Colonic mucosa (tissue), 4 donors: ENCODE measurements at places on chromosomes 16 and 17. TPM values are rescaled to one million over a fixed set of nuclear protein-coding genes. Genes with fewer than 3 reads are reported as not detected.

DNA sequence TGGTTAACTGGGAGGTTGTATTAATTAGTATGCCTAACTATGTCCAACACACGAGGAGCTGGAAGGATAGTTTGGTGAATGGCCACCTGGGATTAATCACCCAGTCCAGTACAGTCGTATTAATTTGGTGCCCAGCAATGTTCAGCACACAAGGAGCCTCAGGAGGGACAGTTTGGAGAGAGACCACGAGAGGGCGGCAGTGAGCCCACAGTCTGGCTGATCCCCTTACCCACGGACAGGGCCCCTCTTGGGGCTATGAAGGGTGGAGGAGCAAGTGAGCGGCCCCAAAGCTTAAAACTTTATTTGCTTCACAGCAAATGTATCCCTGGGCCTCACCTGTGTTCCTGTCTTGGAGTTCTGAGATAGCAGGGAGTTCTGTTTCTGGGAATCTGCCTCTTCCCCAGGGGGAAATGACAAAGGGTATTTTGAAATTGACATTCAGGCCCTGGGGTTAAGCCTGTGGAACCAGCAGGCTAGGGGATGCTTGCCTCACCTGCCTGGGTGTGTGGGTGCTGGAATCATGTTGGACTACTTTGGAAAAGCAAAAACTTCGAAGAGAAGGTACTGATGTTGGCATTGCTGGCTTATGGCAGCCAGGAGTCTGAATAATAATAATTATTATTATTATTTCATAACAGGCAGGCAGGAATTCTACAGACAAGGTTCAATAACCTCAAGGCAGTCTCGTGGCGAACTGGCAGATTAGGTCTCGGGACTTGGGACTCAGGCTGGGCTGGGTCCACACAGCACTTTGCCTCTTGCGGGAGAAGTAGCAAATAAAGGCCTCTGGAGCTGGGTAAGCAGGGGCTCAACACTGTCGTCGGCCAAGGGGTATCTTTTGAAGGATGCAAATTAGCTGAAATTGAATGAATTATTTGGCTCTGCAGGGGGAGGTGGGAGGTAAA, 227.6 kb upstream of the ASIC2 start:
- H3K27me3 ChIP-seq: no peaks in the 10 kb centered on the region
- peak; percentile 43 for DNase-seq
- no peak overlapping the region for H3K27ac ChIP-seq
- no peaks in the 10 kb centered on the region for H3K4me1 ChIP-seq

GRCh38 chr17:43669971-43670644, 8.4 kb upstream of the MEOX1 start:
- no peaks in the 10 kb centered on the region for H3K4me1 ChIP-seq
- no peak overlapping the region for H3K4me3 ChIP-seq
- no peaks in the 10 kb centered on the region for H3K27me3 ChIP-seq
- DNase-seq: peak; percentile 59

DNA sequence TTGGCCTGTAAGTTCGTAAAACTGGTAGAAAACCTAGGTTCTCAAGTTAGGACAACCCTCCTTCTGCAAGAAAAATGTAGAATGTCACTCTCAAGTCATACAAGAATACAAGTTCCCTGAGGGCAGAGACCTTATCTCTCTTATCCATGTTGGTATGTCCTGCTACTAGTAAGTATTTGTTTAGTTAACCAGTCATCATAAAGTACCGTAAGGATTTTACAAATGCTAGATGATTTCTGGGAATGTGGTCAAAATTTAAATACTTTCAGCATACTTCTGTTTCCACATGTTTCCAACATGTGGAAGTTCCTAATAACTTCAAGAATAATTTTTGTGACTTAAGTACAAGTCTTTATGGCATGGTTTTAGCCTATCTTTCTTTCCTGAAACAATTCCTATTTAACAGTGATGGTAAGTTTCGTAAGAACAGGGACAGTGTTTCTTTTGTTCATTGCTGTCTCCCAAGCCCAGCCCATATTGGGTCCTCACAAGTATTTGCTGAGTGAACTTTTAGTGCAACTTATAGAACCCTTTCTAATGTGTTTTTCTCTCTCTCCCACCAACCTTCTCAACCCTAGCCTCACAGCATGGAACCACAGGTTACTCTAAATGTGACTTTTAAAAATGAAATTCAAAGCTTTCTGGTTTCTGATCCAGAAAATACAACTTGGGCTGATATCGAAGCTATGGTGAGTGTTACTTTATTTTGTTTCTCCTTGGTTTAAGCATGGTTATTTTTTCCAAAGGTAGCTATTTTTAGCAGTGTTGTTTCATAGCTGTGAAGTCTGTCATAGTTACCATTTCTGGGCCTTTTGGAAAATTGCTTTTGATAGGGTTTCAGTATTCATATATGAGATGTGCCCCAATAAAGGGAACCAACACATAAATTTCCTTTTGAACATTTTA, 4.5 kb downstream of the NBR1 start:
- H3K36me3 ChIP-seq: peaks cover 18% of the 10 kb centered on the region
- no peak overlapping the region for H3K4me3 ChIP-seq
- no peak for DNase-seq
- H3K27ac ChIP-seq: peak overlapping the region; percentile 74
- peaks cover 12% of the 10 kb centered on the region for H3K4me1 ChIP-seq

DNA sequence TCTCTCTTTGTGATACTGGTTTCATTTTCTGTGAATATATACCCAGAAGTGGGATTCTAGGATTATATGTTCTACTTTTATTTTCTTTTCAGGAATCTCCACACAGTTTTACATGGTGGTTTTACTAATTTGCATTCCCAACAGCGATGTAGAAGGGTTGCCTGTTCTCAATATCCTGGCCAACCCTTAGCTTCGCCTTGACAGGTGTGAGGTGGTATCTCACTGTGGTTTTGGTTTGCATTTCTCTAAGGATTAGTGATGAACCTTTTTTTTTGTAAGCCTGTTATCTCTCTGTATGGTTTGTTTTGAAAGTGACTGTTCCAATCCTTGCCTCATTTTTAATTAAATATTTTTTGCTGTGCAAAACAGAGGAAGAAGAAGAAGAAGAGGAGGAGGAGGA, 937.7 kb downstream of the CDH8 start:
- no peaks in the 10 kb centered on the region for H3K36me3 ChIP-seq
- H3K27me3 ChIP-seq: no peaks in the 10 kb centered on the region
- no peak overlapping the region for H3K27ac ChIP-seq
- DNase-seq: no peak

- no peak within 1 kb of the TSS for H3K27ac ChIP-seq
- peak within 1 kb of the TSS; percentile 49 for H3K4me3 ChIP-seq
- H3K27me3 ChIP-seq: peaks cover 12% of the 10 kb centered on the region
- H3K36me3 ChIP-seq: no peaks in the 10 kb centered on the region
- DNase-seq: peak; percentile 90
Observed at GRCh38 chr16:56637814-56638750, at the start of gene MT1A. TSS of gene MT1A (plus strand) at chr16:56638666. CDS start at chr16:56638739, 73 bp downstream.

DNA sequence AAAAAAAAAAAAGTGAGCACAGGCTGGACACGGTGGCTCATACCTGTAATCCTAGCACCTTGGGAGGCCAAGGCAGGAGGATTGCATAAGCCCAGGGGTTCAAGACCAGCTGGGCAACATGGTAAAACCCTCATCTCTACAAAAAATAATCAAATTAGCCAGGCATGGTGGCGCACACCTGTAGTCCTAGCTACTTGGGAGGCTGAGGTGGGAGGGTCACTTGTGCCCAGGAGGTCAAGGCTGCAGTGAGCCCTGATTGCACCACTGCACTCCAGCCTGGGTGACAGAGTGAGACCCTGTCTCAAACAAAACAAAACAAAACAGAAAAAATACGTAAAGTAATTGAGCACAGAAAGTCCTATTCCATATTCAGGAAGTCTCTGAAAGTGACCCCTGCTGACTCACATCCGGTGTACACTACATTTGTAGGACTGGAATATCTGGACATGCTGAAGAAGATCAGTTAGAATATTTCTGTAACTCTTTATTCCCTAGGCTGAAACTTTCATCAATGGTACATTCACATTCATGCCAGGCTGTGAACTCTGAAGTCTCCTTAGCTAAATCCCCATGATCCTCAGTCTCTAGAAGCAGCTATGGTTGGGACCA, 66.0 kb upstream of the HAS3 start:
- no peak overlapping the region for H3K4me3 ChIP-seq
- no peaks in the 10 kb centered on the region for H3K36me3 ChIP-seq
- no peak overlapping the region for H3K27ac ChIP-seq
- DNase-seq: no peak
- H3K27me3 ChIP-seq: no peaks in the 10 kb centered on the region
- no peaks in the 10 kb centered on the region for H3K4me1 ChIP-seq

- H3K4me1 ChIP-seq: no peaks in the 10 kb centered on the region
- H3K27me3 ChIP-seq: no peaks in the 10 kb centered on the region
- H3K4me3 ChIP-seq: no peak overlapping the region
- no peaks in the 10 kb centered on the region for H3K36me3 ChIP-seq
- peak overlapping the region; percentile 24 for H3K27ac ChIP-seq
Observed at GRCh38 chr16:81720973-81721906, 57.9 kb upstream of the PLCG2 start.

GRCh38 chr16:4686497-4687210, 6.7 kb upstream of the NUDT16L1 start:
- H3K27me3 ChIP-seq: no peaks in the 10 kb centered on the region
- H3K36me3 ChIP-seq: peaks cover 9% of the 10 kb centered on the region
- H3K4me3 ChIP-seq: no peak overlapping the region

DNA sequence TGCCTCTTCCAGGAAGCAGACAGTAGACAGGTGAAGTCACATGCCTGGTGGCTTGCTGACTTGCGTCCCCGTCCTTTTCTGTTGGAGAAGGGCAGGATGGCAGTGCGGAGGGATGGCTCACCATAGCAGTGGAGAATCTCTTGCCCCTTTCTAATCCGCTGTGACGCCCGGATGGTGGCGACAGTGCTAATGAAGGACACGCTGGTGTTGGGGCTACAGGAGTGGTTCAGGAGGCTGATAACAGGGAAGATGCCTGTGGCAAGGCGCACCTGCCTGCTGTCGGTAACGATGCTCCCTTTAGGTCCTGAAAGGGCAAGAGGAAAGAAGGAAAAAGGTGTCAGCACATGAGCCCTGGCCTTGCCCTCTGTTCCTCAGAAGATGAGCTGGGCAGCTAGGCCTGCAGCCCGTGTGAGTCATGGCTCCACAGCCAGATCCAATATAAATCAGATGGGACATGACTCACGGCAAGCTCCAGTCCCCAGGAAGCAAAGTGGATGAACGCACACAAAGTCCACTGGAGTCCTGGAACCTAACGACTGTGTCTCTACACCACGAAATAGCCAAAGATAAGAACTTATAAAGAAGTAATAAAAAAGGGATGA, 25.5 kb downstream of the SERPINF1 start:
- peak; percentile 63 for DNase-seq
- H3K27ac ChIP-seq: peak overlapping the region; percentile 65
- H3K4me1 ChIP-seq: peaks cover 9% of the 10 kb centered on the region
- H3K27me3 ChIP-seq: no peaks in the 10 kb centered on the region

GRCh38 chr16:52914428-52914827, 138.3 kb downstream of the CHD9NB start:
- H3K36me3 ChIP-seq: no peaks in the 10 kb centered on the region
- H3K4me3 ChIP-seq: no peak overlapping the region
- H3K4me1 ChIP-seq: no peaks in the 10 kb centered on the region
- H3K27me3 ChIP-seq: no peaks in the 10 kb centered on the region
- H3K27ac ChIP-seq: no peak overlapping the region
- no peak for DNase-seq

GRCh38 chr17:58331815-58332777, 3.5 kb upstream of the TSPOAP1 start:
- DNase-seq: peak; percentile 70
- peak overlapping the region; percentile 88 for H3K27ac ChIP-seq
- no peaks in the 10 kb centered on the region for H3K4me1 ChIP-seq
- no peaks in the 10 kb centered on the region for H3K36me3 ChIP-seq
- H3K27me3 ChIP-seq: no peaks in the 10 kb centered on the region
- H3K4me3 ChIP-seq: peak overlapping the region; percentile 48

GRCh38 chr16:17423221-17423620, 47.5 kb downstream of the XYLT1 start:
- DNase-seq: no peak
- H3K27me3 ChIP-seq: no peaks in the 10 kb centered on the region
- no peak overlapping the region for H3K27ac ChIP-seq

- DNase-seq: no peak
- no peaks in the 10 kb centered on the region for H3K4me1 ChIP-seq
- peaks cover 4% of the 10 kb centered on the region for H3K27me3 ChIP-seq
Observed at GRCh38 chr16:86584726-86585721, 6.7 kb downstream of the FOXL1 start.

GRCh38 chr17:4945176-4945943, 3.0 kb downstream of the PFN1 start:
- H3K36me3 ChIP-seq: peaks cover 14% of the 10 kb centered on the region
- H3K4me1 ChIP-seq: peaks cover 17% of the 10 kb centered on the region
- peak overlapping the region; percentile 98 for H3K27ac ChIP-seq
- H3K27me3 ChIP-seq: no peaks in the 10 kb centered on the region
- peak; percentile 88 for DNase-seq
- peak overlapping the region; percentile 89 for H3K4me3 ChIP-seq

GRCh38 chr17:81142301-81143199, 22.8 kb upstream of the PVALEF start:
- peak; percentile 80 for DNase-seq
- H3K27me3 ChIP-seq: no peaks in the 10 kb centered on the region
- H3K36me3 ChIP-seq: no peaks in the 10 kb centered on the region
- no peak overlapping the region for H3K4me3 ChIP-seq
- no peaks in the 10 kb centered on the region for H3K4me1 ChIP-seq
- H3K27ac ChIP-seq: no peak overlapping the region

- no peaks in the 10 kb centered on the region for H3K36me3 ChIP-seq
- peaks cover 9% of the 10 kb centered on the region for H3K4me1 ChIP-seq
- H3K27me3 ChIP-seq: no peaks in the 10 kb centered on the region
- H3K27ac ChIP-seq: peak overlapping the region; percentile 78
Observed at GRCh38 chr16:88454523-88454947, 1.5 kb downstream of the ZFPM1 start.

- H3K4me1 ChIP-seq: no peaks in the 10 kb centered on the region
- H3K27me3 ChIP-seq: no peaks in the 10 kb centered on the region
- H3K36me3 ChIP-seq: no peaks in the 10 kb centered on the region
- DNase-seq: peak; percentile 50
Observed at GRCh38 chr17:10156948-10157607, 41.3 kb downstream of the GAS7 start.

DNA sequence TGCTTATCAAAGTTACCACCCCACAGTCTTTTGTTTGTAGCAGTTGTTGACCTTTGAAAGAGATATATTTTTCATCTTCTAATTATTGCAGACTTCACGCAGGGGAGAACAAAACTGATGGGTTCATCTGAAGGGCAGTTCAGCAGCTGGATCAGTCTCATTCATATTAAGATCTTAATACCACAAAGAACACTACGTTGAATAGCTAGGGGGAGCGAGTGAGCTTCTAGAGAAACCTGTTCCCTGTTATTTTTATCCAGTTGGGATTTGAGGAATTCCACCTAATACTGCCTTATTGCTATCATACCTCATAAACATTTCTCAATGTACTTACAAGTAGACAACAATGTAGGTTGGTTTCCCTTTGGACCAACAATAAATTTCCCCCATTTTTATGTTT, 306.1 kb upstream of the KIF2B start:
- no peak overlapping the region for H3K27ac ChIP-seq
- H3K36me3 ChIP-seq: no peaks in the 10 kb centered on the region
- no peak for DNase-seq

GRCh38 chr17:35730400-35731005, 936 bp upstream of the RASL10B start:
- H3K36me3 ChIP-seq: no peaks in the 10 kb centered on the region
- no peak overlapping the region for H3K27ac ChIP-seq
- no peak overlapping the region for H3K4me3 ChIP-seq
- no peaks in the 10 kb centered on the region for H3K4me1 ChIP-seq
- H3K27me3 ChIP-seq: no peaks in the 10 kb centered on the region

The CDRT15 gene
- not detected for total RNA-seq

The NLGN2 gene
- total RNA-seq: 5.0 TPM

The AGRP gene
- not detected for total RNA-seq

The C16orf96 gene
- total RNA-seq: not detected

The KRT222 gene
- total RNA-seq: not detected

The CES1 gene
- total RNA-seq: 19.2 TPM

The PRR35 gene
- total RNA-seq: not detected

The CRYM gene
- total RNA-seq: 10.4 TPM

The ST6GALNAC1 gene
- 465 TPM for total RNA-seq

The HCRT gene
- total RNA-seq: not detected

The TVP23A gene
- not detected for total RNA-seq

The KRT32 gene
- total RNA-seq: not detected
